Esophagus squamous epithelium (tissue), 5 donors: ENCODE measurements at places on chromosomes 11 and 22.

- no peak for DNase-seq
Observed at GRCh38 chr11:102495161-102496042, 35.1 kb downstream of the MMP7 start.

DNA sequence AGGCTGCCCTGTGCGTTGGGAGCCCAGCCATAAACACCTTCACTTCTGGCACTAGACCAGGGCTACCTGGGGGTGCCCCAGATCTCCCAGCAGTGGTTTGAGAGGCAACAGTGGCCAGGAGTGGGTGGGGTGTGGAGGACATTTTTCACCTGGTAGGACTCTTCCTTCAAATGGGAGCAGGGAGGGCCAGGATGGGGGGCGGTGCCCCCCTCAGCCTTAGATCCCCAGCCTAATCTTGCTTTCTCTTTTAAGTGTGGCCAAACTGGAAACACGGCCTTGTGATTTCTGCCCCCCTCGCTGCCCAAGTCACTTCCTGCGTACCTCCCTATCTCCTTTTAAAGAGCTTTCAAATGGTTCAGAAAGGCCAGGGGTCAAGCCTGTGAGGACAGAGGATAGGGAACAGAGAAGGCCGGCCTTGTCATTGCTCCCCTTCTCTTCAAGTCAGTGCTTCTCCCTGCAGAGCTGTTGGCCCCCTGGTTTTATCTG, 800 bp downstream of the KCNJ5 start:
- DNase-seq: no peak

- no peak for DNase-seq
Observed at GRCh38 chr11:77249427-77249826, 52.1 kb downstream of the GDPD4 start.

DNA sequence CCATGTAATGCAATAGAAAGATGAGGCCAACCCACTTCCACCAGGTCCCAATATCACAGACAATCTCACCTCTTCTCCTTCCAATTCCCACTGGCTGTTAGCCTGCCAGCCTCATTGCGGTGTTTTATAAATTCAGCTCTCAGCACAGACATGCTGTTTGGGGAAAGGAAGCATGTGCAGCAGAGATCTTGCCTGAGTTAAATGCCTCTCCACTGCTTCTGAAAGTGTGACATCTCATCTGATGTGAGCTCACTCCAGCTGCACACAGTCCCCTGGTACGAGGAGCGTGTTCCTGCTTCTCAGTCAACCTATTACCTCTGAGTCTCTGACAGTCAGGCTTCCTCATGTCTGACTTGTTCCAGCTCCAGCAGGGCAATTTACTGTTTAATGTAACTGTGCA, 122.7 kb upstream of the GUCY1A2 start:
- no peak for DNase-seq

GRCh38 chr11:32451808-32452207, 16.5 kb upstream of the WT1 start:
- DNase-seq: no peak

DNA sequence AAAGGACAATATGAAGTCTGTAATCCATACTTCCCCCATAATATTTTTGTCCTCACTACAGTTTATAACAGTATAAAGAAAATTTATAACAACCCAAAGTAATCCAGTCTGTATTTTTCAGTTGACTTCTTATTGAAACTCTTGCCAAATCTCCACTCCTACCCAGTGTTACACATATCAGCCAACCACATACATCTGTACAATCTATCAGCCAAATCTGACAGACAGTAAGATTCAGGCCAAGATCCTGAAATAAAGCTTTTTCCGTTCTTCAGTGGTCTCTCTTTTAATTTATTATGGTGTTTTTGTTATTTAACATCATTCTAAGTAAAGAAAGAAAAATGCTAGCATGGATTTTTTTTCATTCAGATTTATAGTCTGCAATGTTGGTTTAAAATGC, 2370.9 kb upstream of the RAG2 start:
- no peak for DNase-seq

DNA sequence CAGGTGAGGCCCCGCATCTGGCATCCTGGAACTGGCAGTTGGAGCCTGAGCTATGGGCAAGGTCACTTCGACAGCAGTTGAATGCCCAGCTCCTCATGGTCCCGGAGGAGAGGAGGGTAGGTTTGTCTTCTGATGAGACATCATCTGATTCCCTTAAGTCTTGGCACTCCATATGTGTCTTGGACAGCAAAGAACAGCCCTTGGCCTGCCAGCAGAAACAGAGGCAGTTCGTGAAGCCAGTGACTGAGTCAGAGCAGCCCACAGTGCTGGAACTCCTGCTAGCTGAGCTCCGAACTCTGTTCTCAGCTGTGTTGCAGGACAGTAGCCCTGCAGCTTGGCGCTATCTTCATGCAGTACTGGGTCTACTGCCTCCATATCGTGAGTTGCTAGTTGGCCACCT, 1.0 kb downstream of the DNHD1 start:
- DNase-seq: no peak

DNA sequence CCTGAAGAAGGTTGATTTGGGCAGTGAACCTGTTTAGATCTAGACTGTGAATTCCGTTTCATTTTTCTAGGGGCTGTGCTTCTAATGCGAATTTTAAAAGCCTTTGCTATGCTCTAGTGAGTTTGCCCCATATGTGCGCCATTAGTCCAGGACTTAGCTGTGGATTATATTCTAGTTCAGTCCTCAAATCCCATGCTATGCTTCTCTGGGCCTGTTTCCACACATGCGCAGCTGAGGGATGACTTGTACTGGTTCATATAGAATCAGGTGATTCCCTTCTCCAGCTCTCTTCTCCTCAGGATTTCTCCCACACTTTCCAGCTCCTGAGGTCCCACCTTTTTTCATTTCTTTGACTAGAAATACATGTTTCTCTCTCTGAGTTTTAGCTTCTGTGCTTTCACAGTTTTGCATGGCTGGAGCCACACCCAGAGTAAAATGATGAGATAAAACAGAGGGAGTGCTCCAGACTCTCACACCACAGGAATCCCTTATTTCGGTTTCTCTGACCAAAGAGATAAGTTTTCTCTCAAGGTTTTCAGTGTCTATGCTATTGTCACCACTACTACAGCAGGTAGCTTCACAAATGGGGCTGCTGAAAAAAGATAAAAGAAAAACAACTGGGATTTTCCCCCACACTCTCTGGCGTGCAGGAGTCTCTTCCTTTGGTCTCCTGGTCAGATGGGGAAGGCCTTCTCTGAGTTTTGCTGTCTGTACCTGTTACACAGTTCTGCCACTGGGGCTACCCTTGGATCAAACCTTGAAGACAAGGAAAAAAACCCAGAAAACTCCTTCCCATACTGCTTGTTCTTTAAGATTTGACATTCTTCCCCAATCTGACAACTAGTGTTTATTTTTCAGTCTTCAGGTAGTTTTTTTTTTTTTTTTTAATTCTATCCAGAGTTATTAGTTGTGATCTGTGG, 96.2 kb upstream of the TEAD1 start:
- no peak for DNase-seq

DNA sequence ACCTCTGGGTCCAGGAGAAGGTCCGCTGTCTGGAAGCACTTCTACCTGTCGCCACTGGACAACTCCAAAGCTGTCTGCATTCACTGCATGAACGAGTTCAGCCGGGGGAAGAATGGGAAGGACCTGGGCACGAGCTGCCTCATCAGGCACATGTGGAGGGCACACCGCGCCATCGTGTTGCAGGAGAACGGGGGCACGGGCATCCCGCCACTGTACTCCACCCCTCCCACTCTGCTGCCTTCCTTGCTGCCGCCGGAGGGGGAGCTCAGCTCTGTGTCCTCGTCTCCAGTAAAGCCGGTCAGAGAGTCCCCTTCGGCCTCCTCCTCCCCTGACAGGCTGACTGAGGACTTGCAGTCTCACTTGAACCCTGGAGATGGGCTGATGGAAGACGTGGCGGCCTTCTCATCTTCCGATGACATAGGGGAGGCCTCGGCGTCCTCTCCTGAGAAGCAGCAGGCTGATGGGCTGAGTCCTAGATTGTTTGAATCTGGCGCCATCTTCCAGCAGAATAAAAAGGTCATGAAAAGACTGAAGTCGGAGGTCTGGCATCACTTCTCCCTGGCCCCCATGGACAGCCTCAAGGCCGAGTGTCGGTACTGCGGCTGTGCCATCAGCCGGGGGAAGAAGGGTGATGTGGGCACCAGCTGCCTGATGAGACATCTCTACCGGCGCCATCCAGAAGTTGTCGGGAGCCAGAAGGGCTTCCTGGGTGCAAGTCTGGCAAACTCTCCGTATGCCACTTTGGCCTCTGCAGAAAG, 31.0 kb downstream of the ZBED4 start:
- no peak for DNase-seq

DNA sequence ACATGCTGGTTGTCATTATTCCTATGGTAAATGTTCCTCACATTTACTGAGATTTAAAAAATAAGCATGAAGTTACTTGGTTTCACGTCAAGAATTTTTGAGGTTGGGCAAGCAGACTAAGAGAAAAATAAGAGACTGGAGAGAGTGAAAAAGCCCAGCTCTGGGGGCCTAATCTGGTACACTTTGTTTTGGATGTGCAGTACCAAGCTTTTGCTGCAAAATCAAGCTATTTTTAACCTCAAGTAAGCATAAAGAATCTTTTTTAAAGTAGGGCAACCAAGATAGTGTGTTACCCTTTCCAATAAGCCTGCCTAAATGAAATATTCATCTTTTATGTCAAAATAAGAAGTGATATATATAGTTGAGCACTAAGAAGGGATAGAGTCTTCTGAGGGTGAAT, 79.4 kb upstream of the ARHGAP20 start:
- no peak for DNase-seq

- no peak for DNase-seq
Observed at GRCh38 chr22:30919973-30920372, 48.6 kb downstream of the MORC2 start.

DNA sequence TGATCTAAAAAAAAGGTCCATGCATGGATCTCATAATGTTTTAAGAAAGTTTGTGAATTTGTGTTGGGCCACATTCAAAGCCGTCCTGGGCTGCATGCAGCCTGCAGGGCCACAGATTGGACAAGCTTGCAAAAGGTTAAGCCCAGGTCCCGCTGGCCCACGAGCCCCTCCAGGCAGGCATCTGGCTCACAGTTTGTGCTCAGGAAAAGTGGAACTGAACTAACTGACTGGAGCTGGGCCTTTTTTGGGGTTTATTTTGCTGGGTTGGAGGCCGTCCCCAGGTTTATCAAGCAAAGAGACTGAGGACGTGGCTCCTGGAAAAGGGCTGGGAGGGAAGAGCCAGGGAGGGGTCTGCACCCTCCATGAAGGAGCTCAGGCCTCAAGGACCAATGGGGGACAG, 32.1 kb upstream of the BAIAP2L2 start:
- no peak for DNase-seq

DNA sequence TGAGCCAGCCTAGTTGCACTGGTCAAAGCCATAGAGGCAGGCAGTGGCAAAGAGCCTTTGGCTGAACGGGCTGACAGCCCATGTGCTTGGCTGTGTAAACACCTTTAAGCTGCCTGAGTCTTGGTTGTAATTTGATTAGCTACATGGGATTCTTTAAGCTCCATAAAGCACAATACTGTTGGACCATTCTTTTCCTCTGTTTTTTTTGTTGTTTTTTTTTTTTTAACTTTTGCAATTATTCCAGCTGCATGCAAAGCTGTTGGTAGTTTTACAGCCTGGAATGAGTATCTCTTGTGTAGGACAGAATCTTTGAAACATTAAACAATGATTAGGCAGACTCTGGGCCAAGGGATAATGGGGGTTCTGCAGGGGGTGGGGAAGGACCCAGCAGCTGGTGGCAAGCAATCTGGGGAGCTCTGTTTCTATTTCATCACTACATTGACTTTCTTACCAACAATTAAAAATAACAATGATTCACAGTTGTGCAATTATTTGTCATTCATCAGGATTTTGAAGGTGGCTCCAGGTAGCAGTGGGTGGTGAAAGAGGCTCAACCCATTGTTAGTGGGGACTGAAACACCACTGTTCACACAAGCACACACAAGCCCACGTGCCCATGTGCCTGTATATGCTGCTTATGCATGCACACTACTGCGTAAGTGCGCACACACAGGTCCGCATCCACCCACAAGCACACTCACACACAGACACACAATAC, 69.5 kb upstream of the CSNK2A3 start:
- no peak for DNase-seq

- DNase-seq: no peak
Observed at GRCh38 chr11:134662629-134663360, 250.8 kb upstream of the B3GAT1 start.

- DNase-seq: no peak
Observed at GRCh38 chr11:28086569-28086968, 21.4 kb downstream of the KIF18A start.

GRCh38 chr22:31271026-31271425, 21.3 kb downstream of the PIK3IP1 start:
- no peak for DNase-seq

DNA sequence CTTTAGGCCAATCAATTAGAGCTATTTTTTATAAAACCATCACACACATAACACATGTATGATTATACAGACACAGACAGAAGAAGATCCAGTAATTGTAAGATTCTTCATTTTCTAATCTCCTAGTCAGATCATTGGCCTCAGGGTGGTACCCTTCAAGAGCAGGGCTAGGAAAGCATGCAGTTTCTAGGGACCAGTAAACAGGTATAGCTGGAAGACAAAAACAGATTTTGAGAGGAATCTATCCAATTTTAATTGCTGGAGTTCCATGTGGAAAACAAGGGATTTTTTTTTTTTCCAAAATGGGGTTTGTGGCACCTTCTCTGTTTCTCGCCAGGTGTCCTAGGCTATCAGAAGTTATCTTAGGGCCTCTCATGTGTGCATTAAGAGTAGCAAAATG, 29.6 kb downstream of the METTL15 start:
- DNase-seq: no peak

DNA sequence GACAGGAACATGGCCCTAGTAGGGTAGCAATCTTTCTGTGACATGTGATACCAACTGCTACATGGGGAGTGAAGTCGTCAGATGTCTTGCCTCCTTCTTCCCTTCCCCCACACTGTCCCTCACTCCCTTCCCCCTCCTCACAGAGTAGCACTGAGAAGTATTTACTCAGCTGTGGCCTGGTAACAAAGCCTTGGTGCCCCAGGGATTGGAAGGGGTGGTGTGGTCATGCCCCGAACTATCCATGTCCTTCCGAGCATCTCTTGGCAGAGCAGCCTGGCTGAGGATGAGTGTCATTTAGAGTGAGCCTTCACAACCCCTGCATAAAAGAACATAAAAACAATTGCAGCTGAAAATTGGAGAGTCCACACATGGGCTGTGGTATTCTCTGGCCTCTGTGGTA, 46.1 kb downstream of the ARFGAP2 start:
- DNase-seq: no peak

DNA sequence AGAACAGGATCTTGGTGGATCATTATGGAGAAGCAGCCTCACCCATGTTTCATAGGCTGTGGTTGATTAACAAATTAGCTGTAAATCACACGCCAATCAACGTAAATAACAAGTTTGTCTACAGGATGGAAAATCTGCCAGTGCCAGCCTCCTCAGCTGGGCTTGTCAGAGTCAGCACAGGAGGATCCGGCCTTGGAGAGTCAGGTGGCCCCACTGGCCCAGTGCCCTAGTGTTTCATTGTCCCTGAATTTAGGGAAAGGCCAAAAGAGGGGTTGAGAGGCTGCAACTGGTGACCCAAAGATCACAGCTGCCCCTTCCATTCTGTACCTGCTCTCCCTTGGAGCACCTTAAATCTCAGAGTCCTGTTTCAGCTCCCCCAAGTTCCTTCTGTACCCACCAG, 42.4 kb downstream of the TRIM29 start:
- DNase-seq: no peak
